T-helper 2 cell (primary cell): ENCODE measurements at places on chromosomes 5 and 9.

DNA sequence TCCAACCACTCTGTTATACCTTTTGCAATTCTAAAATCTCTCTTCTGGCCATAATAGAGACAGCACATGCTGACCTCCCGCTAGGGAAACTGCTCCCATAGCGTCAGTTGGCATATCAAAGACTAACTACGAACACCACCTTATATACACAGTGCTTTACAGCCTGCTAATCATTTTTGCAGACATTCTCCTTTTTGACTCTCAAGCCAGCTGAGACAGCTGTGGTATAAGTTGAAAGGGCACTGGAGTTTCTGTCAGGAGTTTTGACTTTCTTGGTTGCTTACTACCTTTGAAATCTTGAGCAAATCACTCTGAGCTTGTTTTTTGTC lies 160.2 kb upstream of the TBCA start:
- DNase-seq, result no peak

DNA sequence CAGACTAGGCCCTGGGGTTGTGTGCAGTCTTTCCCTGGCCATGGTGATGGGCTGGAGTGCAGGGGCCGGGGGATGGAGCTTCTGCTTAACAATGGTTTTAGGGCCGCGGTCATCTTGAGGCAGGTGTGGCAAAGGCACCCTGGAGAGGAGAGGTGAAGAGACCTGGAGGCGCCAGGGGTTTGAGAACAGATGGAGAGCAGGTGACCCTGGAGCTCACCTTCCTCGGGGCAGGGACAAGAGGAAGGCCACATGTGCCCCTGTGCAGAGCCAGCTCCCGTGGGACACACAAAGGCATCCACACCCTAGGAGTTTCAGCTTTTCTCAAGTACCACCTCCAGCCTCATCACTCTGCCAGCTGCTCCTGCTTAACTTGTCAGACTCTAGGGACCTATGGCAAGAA lies 46.4 kb upstream of the SH3GL2 start:
- no peak for DNase-seq

DNA sequence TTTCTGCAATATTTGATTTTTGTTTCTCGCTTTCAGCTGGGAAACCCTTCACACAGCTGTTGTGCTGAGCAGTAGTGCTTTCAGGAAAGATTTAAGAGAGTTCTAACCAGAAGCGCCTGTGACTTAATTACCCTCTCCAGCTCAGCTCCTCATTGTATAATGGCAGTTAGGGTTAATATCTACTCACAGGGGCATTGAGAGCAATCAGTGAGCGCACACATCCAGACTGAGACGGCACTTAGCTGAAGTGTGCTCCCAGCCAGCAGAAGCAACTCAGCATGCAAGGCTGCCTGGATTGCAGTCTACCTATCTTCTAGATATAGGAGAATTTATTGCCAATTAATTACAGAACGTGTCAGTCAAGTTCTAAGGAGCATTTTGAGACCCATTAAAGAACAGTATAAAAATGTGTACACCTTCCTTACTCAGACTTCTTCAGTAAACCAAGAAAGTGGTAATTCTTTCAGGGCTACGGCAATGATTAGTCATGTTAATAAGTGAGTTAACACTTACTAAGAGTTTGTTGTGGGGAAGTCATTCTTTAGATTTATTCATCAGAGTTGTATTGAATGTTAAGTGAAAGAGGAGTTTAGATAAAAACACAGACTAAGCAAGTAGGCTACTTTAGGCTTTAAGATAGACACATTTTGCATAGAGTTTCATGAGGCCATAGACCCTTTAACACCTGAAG lies 111.7 kb upstream of the PCAT7 start:
- no peak for DNase-seq

GRCh38 chr9:108579757-108580439 lies 275.9 kb downstream of the ACTL7B start:
- DNase-seq, result no peak

GRCh38 chr5:142065273-142065672 lies 43.3 kb upstream of the NDFIP1 start:
- DNase-seq, result no peak

- DNase-seq, result no peak
Observed at GRCh38 chr9:87479801-87480201, 17.9 kb upstream of the DAPK1 start.
